ENCODE measurements at places on chromosomes 13 and 19.

DNA sequence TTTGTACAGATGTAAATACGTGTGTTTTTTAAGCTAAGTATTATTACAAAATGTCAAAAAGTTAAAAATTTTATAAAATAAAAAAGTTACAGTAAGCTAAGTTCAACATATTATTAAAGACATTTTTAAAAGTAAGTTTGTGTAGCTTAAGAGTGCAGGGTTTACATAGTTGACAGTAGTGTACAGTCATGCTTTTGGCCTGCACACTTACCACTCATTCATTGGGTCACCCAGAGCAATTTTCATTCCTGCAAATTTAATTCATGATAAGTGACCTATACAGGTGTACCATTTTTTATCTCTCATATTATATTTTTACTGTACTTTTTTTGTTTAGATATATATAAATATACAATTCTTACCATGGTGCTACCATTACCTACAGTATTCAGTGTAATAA lies 769.9 kb upstream of the SLITRK6 start:
- no peak for DNase-seq

- no peak for DNase-seq
These were observed 88.8 kb downstream of the ENOX1 start for GRCh38 chr13:43698009-43698408.

DNA sequence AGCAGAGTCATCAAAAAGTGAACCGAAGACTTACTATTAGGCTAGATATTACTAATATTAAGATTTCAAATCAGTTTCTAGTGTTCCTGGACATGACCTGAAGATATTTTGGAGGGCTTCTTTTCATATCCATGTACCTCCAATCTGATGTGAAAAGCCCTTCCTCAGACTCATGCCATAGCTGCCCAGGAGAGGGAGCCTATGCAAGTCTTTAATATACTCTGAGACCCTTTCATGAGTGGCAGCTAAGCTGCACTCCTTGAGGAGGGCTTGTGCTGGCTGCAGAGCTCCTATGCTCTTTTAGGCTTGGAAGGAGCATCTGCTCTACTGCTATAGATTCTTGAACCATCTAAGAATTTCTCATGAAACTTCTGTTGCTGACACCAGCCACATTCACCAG lies 715.3 kb downstream of the OLFM4 start:
- no peak for DNase-seq

GRCh38 chr13:111282997-111283396 lies 37.4 kb upstream of the TEX29 start:
- no peak for DNase-seq

GRCh38 chr13:98103942-98104880 lies 38.7 kb upstream of the FARP1 start:
- no peak for DNase-seq

- no peak for DNase-seq
These were observed 83.5 kb upstream of the STARD13 start for GRCh38 chr13:33369073-33369472.
